ENCODE measurements at places on chromosomes 13 and 19.
A peak's percentile ranks its signal among the peaks of the same experiment; 100 is the strongest.

DNA sequence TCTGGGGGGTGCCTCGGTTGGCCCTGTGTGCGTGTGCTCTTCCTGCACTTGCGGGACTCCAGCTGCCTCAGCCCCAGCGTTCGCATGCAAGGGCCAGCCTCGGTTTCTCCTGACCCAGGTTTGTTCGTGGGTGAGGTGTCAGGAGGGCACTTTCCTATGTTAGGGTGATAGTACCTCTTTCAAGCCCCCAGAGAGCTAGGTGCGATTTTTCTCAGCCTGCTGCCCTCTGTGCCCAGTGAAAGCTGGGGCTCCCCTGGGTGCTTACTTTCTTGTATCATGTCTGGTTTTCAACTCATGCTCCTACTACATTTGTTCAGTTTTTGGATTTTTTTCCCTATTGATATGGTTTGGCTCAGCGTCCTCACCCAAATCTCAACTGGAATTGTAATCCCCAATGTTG, 289.2 kb downstream of the TEX29 start:
- no peak for DNase-seq

- no peak for DNase-seq
Observed at GRCh38 chr19:47598407-47599349, 10.3 kb upstream of the BICRA start.

GRCh38 chr19:18257503-18258470, 16.5 kb downstream of the IQCN start:
- DNase-seq = no peak

GRCh38 chr13:29994911-29995595, 144.6 kb upstream of the UBL3 start:
- no peak for DNase-seq

DNA sequence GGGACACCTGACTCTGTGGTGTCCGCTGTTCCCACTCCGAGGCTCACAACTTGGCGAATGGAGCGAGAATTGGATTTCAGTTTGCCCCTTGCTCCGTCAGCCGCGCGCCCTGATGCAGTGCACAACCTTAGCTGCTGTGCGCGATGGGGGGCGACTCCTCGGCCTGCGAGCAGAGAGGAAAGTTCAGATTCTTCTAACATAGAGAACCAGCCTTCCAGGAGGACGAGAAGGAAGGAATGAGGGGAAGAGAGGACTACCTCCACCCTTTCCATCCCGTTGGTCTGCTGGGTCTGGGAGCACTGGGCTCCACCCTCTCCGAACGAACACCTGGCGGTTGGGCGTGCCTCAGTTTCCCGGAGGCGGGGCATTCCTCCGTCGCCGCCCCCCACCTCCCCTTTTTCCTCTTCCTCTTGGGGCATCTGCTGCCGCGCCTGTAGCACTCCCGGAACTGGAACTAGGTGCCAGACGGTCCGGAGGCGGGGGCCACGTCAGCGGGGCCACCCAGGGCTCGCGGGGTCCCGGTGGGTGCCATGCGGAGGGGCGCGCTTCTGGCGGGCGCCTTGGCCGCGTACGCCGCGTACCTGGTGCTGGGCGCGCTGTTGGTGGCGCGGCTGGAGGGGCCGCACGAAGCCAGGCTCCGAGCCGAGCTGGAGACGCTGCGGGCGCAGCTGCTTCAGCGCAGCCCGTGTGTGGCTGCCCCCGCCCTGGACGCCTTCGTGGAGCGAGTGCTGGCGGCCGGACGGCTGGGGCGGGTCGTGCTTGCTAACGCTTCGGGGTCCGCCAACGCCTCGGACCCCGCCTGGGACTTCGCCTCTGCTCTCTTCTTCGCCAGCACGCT, at the start of gene KCNK6:
KCNK6 (plus strand) TSS at position 425 of the 838 bp plus-strand sequence; CDS start at position 531, 106 bp downstream.
- DNase-seq = peak; percentile 59

DNA sequence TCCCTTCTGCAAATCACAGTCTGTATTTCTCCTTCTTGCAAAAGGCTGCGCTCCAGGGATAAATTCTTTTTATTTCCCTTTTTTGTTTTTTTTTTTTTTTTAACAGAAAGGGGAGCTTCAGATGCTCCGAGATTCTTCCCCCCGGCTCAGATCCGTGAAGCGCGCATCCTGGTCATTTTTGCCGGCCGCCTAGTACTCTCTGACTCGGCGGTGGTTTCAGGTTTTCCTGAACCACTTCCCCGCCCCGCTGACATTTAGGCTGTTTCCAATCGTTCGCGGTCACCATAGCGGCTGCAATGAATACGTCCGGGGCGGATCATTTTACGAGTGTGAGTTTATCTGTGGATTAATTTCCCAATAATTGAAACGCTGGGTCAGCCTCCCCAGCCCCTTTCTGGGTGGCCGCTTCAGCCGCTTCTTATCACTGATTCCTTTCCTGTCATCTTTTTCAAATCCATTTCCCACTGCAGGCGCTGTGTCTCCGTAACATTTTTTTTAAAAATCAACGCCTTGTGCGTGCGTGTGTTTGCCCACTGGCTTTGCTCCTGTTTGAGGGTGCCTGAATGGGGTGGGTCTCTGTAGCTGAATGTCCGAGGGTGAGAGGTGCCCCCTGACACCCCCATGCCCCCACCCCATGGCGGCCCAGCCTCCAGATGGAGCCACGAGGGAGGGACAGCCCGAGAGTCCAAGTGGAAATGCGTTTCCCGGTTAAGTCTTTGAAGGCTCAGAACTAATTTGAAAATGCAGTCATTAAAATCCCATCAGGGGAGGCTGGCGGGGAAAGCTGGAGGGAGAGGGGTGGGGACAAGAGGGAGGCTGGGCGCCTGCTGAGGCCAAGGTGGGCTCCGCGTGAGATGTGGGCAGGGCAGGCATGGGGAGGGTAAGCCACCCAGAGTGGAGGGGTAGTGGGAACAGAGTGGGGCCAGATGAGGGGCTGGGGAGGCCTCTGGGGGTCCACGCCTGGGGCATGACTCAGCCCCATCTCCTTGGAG, 10.6 kb downstream of the ONECUT3 start:
- DNase-seq = no peak

DNA sequence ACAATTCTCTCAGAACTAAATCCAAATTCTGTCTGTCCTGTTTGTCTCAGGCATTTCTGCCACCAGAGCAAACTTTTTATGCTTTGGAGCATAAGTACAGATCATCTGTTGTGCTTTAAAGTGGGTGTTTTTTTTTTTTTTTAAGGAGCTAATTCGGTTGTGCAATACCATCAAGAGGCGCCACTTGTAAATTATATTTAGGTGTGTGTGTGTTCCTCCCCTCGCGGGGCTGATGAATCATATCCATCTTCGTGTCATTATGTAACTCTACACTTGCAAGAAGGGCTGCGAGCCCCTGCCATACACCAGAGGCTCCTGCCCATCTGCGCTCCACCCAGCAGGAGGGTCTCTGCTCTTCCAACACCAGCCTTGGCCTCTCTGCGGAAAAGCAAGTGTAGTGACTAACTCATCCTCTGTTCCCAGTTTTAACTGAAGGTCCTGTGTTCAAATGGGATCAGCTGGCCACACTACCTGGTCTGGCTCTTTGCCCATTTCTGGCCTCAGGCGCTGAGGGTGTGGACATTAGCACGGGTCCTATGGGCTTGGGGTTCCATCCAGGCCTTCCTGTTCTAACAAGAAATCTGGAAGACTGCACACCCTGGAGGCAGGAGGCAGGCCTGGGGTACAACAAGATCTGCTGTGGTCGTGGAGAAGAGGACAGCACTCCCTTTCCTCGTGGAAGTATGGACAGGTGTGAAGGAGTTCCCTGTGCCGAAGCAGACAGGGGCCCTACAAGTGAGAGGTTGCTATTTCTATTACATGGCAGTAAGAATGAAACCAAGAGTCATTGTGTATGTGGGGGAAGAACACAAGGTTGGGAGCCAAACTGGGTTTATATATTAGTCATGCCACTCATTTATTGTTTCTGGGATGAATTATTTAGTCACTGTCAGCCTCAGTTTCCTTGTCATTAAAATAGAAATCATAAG, 96.1 kb upstream of the MBNL2 start:
- no peak for DNase-seq

GRCh38 chr13:74891610-74892009, 590.4 kb downstream of the TBC1D4 start:
- DNase-seq = no peak

- DNase-seq = no peak
Observed at GRCh38 chr19:51931921-51932320, 4.6 kb downstream of the ZNF613 start.

DNA sequence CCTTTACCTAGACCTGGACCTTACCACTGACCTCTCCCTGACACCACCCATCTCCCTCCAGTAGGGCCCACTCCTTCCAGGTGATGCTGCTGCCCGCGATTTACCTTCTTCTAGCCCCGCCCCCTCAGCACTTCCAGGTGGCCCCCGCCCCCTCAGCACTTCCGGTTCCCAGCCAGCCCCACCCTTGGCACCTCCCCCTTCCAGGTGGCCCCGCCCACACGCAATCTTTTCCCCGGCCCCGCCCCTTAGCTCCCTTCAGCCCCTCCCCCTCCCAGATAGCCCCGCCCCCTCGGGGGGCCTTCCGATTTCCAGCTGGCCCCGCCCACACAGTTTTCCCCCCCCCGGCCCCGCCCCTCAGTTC, 586 bp downstream of the LIG1 start:
- peak; percentile 88 for DNase-seq

DNA sequence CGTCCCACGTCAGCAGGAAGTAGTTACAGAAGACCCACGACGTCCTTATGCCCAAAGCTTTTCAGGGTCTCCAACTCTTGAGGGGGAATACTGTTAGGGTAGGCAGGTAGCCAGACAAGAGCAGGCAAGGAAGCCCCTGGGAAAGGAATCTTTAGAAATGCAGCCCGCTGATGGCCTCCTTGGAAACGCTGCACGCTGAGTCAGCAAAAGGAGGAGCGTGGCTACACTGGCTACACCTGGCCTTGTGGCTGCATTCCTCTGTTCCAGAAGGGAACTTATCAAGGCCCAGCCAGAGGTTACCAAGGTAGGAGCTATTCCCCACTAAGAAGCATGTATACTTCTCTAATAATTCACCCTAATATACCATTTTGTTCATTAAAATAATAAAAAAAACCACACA, 2.0 kb downstream of the ERVV-1 start:
- no peak for DNase-seq

DNA sequence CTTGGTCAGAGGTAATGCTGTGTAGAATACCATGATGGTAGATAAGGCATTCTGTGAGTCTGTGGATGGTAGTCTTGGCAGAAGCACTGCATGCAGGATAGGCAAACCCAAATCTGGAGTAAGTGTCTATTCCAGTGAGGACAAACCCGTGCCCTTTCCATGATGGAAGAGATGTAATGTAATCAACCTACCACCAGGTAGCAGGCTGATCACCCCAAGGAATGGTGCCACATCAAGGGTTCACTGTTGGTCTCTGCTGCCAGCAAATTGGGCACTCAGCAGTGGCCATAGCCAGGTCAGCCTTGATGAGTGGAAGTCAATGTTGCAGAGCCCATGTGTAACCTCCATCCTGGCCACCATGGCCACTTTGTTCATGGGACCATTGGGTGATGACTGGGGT, 155.0 kb downstream of the RAP2A start:
- no peak for DNase-seq

GRCh38 chr19:33938821-33939220, 142.2 kb downstream of the KCTD15 start:
- no peak for DNase-seq

DNA sequence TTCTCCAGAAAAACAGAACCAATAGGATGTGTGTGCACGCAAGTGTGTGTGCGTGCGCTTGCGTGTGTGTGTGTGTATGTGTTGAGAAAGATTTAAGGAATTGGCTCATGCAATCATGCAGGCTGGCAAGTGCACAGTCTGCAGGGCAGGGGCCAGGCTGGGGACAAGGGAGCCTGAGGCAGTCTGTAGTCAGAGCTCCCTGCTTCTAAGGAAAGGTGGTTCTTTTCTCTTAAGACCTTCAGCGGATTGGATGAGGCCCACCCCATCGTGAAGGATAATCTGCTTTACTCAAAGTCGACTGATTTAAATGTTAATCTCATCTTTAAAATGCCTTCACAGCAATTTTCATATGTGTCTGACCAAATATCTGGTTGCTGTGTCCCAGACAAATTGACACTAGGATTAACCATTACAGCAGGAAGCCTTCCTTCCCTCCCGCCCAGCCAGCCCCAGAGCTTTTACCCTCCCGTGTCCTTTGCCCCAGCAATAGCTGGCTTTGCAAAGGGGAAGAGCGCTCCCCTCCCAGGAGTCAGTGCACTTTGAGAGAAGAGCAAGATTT, 15.0 kb upstream of the NAXD start:
- no peak for DNase-seq

DNA sequence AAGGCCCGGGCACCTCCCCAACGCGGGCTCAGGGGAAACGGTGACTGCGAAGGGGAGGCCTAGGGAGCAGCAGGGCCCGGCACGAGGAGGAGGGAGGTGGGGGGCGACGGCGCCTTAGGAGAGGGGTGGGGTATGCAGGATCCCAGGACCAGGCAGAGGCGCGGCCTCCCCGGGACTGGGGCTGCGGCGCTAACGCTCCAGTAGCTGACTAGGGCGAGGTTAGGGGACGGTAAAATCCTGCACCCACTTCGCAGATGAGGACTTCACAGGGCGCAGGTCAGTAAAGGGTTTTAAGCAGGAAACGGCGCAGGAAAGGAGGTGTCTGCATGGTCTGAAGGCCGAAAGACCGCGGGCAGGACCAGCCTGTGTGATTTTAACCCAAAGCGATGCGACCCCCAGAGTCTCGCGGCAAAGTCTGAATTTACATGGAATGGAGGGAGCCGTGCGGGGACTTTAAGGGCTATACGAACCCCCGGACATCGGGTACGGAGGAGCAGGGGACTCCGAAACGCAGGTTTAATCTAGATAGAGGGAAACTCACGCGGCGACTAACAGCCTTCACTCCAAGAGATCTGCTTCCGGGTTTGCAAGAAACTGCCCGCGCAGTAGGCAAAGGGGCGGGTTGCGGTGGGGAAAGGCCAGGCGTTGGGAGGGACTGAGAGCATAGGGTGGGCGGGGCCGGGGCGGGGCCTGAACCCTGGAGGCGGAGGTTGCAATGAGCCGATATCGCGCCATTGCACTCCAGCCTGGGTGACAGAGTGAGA, at the start of gene ZNF665:
ZNF665 (minus strand) TSS at position 588 of the 764 bp plus-strand sequence. CDS start 10,460 bp downstream, outside the sequence.
- DNase-seq = peak; percentile 82

DNA sequence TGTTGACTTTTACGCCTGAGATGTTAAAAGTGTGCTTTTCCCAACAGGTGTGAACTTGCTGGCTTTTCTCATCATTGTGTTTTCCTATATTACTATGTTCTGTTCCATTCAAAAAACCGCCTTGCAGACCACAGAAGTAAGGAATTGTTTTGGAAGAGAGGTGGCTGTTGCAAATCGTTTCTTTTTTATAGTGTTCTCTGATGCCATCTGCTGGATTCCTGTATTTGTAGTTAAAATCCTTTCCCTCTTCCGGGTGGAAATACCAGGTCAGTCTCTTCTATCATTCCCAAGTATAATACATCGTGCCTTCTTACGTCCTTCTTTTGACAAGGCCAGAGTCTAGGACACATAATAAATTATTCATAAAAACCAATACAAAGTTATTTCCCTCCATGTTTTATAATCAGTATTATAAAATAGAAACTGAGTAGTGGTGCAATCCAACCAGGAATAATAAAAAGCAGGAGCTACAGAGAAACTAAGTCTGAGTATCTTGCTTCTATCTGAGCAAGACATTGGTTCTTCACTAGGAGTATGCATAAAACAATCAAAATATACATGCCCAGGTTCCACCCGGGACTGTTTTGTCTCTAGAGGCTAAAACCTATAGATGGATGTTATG, 57.9 kb downstream of the RXFP2 start:
- no peak for DNase-seq

- no peak for DNase-seq
Observed at GRCh38 chr19:58395220-58395978, at the start of gene RNF225. TSS of gene RNF225 (plus strand) at chr19:58395656. CDS start at chr19:58396090, 434 bp downstream.

- DNase-seq = no peak
Observed at GRCh38 chr13:76994281-76994680, 2.4 kb downstream of the CLN5 start.

- no peak for DNase-seq
Observed at GRCh38 chr13:44195245-44195644, 178.4 kb upstream of the SERP2 start.

GRCh38 chr19:47663911-47664771, 49.1 kb upstream of the EHD2 start:
- DNase-seq = no peak
